H9 (cell line): ENCODE measurements at places on chromosomes 12 and 14. TPM values are rescaled to one million over a fixed set of nuclear protein-coding genes. Genes with fewer than 3 reads are reported as not detected.

The FZD10 gene
- 0.55 and 1.0 TPM in 2 replicates for total RNA-seq

The SLC15A4 gene
- total RNA-seq = 21.6 and 23.0 TPM in 2 replicates

The MYO1H gene
- total RNA-seq = 0.11 and 0.26 TPM in 2 replicates

DNA sequence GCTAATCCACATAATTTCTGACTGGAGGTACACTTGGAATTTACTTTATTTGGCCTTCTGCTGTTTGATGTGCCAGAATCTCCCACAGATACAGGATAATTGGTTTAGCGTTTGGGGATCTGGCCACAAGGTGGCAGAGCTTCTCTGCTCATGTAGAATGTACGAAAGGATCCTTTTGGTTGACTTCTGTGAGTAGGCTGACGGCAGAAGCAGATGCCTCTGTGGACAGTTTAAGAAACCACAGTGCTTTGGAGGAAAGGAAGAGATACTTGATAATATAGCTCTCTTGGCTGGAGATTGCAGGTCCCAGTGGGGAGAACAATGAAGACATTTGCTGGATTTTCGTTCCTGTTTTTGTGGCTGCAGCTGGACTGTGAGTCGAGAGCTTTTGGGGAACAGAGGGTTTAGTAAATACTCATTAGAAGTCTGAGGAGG, 75.3 kb upstream of the OR4E1 start:
- no peaks in the 10 kb centered on the region for H3K27me3 ChIP-seq
- H3K4me1 ChIP-seq = no peaks in the 10 kb centered on the region
- H3K4me3 ChIP-seq = no peak overlapping the region
- peak; percentile 62 for DNase-seq
- no peak overlapping the region for H3K27ac ChIP-seq

DNA sequence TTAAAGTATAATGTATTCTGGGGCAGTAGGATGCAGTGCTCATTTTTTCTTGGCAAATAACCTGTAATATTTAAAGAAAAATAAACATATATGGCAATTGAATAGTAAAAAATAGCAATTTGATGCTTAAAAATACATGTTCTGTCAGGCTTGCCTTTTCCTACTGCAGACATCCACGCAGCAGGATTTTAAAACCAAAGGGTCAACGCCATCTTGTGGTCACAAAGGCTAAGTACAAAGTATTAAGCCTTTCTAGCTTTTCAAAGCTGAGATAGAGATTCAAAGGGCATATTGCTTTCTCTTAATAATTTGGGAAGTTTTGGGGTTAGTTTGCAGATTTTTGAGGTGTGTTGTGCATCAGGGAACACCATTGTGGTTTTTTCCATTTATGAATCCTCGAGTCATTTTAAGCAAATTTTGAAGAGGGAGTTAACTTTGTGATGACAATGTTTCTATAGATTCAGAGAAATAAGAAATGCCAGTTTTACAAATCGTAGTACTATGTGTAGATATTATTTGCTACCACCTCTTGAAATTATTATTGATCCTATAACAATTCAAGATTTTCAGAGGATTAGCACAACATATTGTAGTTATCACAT, 4.7 kb upstream of the CCER1 start:
- H3K36me3 ChIP-seq = no peaks in the 10 kb centered on the region
- no peak overlapping the region for H3K27ac ChIP-seq
- H3K27me3 ChIP-seq = no peaks in the 10 kb centered on the region
- H3K4me1 ChIP-seq = no peaks in the 10 kb centered on the region

DNA sequence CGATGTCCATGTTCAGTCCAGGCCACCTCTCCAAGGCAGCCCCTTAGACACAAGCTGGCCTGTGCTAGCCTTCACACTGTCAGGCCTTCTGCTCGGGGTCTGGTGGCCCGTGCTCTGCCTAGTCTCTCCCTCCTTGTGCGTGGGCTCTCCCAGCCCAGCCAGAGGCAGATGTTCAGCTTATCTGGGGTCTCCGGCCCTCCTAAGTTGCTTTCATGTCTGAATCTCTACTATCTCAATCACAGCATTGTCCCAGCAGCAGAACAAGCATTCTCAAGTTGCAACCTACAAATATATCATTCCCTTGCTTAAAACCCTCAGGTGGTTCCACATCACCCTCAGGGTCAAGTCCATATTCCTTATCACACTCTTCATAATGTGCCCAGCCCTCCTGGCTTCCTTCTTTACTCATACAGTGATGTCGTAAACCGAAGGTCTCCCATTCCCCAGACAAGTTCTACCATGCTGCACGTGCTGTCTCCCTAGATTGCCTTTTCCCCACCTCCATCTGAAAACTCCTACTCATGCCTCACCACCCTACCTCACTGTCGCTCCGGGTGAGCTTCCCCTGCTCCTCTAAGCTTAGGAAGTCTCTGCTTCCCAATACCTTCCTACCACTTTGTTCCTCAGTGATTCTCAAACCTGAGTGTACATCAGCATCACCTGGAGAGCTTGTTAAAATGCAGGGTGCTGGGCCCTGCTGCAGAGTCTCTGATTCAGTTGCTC, 1.5 kb downstream of the KRT73 start:
- H3K4me1 ChIP-seq = no peaks in the 10 kb centered on the region
- no peak overlapping the region for H3K4me3 ChIP-seq
- no peak for DNase-seq
- no peaks in the 10 kb centered on the region for H3K36me3 ChIP-seq
- no peaks in the 10 kb centered on the region for H3K27me3 ChIP-seq
- no peak overlapping the region for H3K27ac ChIP-seq

DNA sequence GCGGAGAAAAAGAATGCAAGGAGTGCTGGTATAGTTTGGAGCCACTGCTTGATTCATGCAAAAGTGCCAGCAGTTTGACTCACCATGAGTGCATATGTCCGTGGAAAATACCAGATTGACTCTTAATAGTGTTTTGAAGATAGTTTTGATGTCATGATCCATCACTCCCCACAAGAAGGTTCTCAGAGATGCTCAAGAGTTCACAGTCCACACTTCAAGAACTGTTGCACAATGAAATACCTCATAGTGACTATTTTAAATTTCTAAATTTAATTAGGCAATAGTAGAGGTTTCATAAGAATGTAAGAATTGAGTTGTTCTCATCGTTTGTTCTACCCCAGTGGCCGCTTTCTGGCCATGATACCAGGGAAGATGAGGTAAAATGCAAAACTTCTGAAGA, 286.6 kb upstream of the RGS6 start:
- peaks cover 4% of the 10 kb centered on the region for H3K4me1 ChIP-seq
- no peak for DNase-seq
- H3K4me3 ChIP-seq = no peak overlapping the region
- H3K27me3 ChIP-seq = no peaks in the 10 kb centered on the region
- H3K27ac ChIP-seq = no peak overlapping the region

DNA sequence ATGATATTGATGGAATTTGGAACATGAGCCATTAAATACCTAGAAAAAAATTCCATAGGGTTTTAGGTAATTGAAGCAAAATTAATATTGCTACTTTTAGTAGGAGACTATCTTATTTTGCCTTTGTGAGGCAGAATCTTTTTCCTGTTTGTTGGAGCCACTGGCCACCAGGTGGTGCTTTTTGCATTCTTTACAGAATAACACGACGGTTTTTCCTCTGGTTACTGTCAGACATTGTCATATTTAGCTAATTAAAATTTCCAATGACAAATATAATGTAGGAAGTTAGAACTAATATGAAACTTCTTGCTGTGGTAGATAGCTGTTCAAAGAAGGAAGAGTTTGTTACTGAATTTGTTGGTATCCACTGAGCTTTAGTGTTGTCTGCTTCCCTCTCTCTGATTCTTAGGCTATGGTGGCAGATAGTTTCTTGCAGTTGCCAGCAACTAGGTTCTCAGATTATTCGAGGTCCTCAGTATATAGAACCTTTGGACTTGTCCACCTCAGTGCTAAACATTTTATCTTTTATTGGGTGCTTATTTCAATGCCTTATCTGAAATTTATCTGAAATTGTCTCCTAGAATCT, 25.7 kb downstream of the RAB21 start:
- no peak overlapping the region for H3K27ac ChIP-seq
- peaks cover 20% of the 10 kb centered on the region for H3K36me3 ChIP-seq
- no peak overlapping the region for H3K4me3 ChIP-seq
- no peak for DNase-seq
- no peaks in the 10 kb centered on the region for H3K27me3 ChIP-seq

DNA sequence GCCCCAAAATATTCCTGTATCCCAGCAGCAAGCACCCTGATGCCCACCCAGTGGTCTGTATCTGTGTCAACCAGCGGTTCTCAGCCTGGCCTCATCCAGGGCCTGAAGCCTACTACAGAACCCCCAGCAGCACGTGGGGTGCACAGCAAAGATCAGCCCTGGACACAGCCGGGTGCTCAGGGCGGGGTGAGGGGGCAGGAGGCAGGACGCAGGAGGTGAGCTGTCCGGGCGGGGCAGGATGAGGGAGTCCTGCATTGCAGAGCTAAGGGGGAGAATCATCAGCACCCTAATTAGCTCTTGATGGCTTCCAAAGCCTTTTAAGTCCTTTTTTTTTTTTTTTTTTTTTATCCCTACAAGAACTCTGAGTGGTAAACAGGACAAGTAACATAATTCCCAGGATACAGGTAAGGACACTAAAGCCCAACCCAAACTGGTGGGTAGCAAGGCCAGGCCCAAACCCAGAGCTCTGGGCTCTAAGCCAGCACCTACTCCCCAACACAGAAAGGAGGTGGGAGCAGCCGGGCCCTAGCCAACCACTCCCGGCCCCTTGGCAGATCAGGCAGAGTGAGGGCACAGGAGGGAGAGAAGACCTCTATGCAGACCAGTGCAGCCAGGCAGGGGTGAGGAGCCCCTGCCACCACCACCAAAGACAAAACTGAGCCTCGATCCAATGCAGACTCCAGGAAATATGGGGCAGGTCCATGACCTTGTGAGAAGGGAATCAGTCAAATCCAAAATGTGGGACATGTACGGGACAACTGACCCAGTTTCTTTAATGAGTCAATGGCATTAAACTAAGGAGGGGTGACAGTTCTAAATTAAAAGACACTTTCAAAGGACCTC, 32.3 kb upstream of the EIF5 start:
- H3K4me1 ChIP-seq = no peaks in the 10 kb centered on the region
- no peak overlapping the region for H3K27ac ChIP-seq
- DNase-seq = no peak
- no peaks in the 10 kb centered on the region for H3K27me3 ChIP-seq

- H3K27me3 ChIP-seq = no peaks in the 10 kb centered on the region
- no peak for DNase-seq
- H3K27ac ChIP-seq = no peak overlapping the region
- no peaks in the 10 kb centered on the region for H3K4me1 ChIP-seq
- no peaks in the 10 kb centered on the region for H3K36me3 ChIP-seq
- no peak overlapping the region for H3K4me3 ChIP-seq
Measured at GRCh38 chr14:55902241-55902640, 216.0 kb upstream of the PELI2 start.

DNA sequence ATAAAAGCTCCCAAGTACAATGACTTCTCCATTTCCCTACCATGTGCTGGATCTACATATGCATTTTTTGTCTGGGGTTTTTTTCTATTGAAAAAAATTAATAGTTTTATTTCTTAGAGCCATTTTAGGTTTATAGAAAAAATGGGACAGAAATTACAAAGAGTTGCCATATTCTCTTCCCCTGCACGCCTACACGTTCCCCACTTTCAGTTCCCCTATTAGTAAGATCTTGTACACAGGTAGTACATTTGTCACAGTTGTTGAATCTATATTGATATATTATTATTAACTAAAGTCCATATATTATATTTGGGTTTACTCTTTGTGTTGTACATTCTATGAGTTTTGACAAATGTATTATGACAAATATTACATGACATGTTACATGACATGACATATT, 35.7 kb downstream of the SIX6 start:
- H3K27me3 ChIP-seq = no peaks in the 10 kb centered on the region
- H3K36me3 ChIP-seq = peaks cover 20% of the 10 kb centered on the region
- no peak overlapping the region for H3K27ac ChIP-seq
- no peak overlapping the region for H3K4me3 ChIP-seq

DNA sequence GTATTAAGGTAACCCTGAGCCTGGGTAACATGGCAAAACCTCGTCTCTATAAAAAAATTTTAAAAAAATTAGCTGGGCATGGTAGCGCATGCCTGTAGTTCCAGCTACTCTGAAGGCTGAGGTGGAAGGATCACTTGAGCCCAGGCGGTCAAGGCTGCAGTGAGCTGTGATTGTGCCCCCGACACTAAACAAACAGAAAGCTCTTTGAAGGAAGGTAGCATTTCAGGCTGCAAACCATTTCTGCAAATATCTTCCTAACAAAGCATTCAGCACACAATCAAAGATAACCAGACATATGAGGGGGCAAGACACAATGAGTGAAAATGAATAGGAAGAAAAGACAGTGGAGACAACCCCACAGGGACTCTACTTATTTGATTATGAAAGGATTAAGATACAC, 118.7 kb downstream of the PRIMA1 start:
- no peak for DNase-seq
- H3K4me1 ChIP-seq = no peaks in the 10 kb centered on the region
- H3K27me3 ChIP-seq = no peaks in the 10 kb centered on the region
- H3K4me3 ChIP-seq = no peak overlapping the region
- peaks cover 25% of the 10 kb centered on the region for H3K36me3 ChIP-seq

GRCh38 chr12:57044889-57045288, 5.0 kb downstream of the MYO1A start:
- H3K4me1 ChIP-seq = no peaks in the 10 kb centered on the region
- no peak overlapping the region for H3K27ac ChIP-seq
- H3K36me3 ChIP-seq = no peaks in the 10 kb centered on the region; the same call in 2 of the 3 replicates
- no peak overlapping the region for H3K4me3 ChIP-seq
- H3K27me3 ChIP-seq = no peaks in the 10 kb centered on the region

DNA sequence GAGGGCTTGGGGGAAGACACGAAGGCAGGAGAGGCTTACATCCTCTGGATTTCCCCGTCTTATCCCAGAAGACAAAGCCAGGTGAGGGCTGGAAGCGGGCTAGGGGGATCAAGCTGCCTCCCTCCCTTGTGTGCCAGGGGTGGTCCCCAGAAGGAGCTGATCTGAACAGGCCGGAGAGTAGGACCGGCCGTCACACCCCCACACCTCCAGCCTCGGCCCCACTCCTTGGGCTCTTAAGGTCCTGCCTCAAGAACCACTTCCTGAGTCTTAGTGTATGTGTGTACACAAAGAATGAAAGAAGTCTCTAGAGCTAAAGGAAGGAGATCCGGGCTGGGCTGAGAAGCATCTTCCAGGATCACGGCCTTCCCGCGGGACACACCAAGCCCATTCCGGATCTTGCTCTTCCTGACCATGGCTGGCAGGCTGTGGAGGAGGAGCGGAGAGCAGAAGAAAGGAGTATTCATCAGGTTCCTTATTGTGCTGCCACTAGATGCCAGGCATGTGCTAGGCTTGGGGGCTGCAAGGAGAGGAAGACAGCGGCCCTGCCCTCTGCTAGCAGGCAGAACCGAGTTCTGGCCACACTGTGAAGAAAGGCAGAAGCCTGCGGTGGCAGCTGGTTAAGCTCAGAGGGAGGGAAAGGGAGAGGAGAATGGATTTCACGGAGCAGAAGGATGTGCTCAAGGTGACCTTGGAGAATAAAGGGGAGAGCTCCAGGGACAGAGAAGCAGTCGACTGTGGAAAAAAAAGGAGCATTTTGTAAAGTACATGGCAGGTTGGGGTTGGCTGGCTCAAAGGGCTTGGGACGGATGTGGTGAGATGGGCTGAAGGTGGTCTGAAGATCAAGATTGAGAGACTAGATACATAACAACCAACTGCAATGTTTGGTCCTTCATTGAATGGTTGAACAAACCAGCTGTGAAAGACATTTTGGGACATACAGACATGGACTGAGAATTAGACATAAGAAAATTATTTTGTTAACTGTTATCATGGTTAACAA, 1.3 kb upstream of the CD63 start:
- H3K4me1 ChIP-seq = peaks cover 3% of the 10 kb centered on the region; the same call in 1 of the 2 replicates
- peaks cover 24% of the 10 kb centered on the region for H3K36me3 ChIP-seq
- DNase-seq = peak; percentile 66
- H3K4me3 ChIP-seq = peak overlapping the region; percentile 89
- no peaks in the 10 kb centered on the region for H3K27me3 ChIP-seq
- no peak overlapping the region for H3K27ac ChIP-seq
